ENCODE measurements at places on chromosomes 4 and X. TPM values are rescaled to one million over a fixed set of nuclear protein-coding genes. Genes with fewer than 3 reads are reported as not detected.

The NR0B1 gene
- total RNA-seq: under 0.01 TPM

The HERC5 gene
- 5.7 TPM for total RNA-seq

The NKX3-2 gene
- under 0.01 TPM for total RNA-seq

The TRIM75 gene
- total RNA-seq: under 0.01 TPM

The TCEAL5 gene
- total RNA-seq: 0.52 TPM

The CEP135 gene
- 5.7 TPM for total RNA-seq

The ETDA gene
- not detected for total RNA-seq

The MAGEE1 gene
- 1.6 TPM for total RNA-seq

The TAF7L gene
- not detected for total RNA-seq

The GSX2 gene
- not detected for total RNA-seq

The RGN gene
- 3.1 TPM for total RNA-seq

The NFKB1 gene
- 18.8 TPM for total RNA-seq

The MAGEB3 gene
- not detected for total RNA-seq

The SLC39A8 gene
- total RNA-seq: 6.3 TPM

The PHF8 gene
- 14.6 TPM for total RNA-seq

The FGF13 gene
- 48.5 TPM for total RNA-seq

The GABRE gene
- 41.8 TPM for total RNA-seq

The HSD17B13 gene
- not detected for total RNA-seq

The PDCL2 gene
- not detected for total RNA-seq

The VSIG1 gene
- total RNA-seq: not detected

The ALPK1 gene
- total RNA-seq: 9.4 TPM

The CWH43 gene
- not detected for total RNA-seq

The RBM10 gene
- 30.8 TPM for total RNA-seq

The KLHL34 gene
- under 0.01 TPM for total RNA-seq

The TRPC5OS gene
- total RNA-seq: not detected

The SPIN2B gene
- total RNA-seq: 7.8 TPM

The ANTXR2 gene
- 45.9 TPM for total RNA-seq

The UGT2B10 gene
- 0.52 TPM for total RNA-seq

The ENPP6 gene
- 6.3 TPM for total RNA-seq

The SPATA18 gene
- 0.52 TPM for total RNA-seq

The NCBP2L gene
- 1.0 TPM for total RNA-seq
